ENCODE measurements at places on chromosomes 1 and 21. TPM values are rescaled to one million over a fixed set of nuclear protein-coding genes. Genes with fewer than 3 reads are reported as not detected.
A peak's percentile ranks its signal among the peaks of the same experiment; 100 is the strongest.

The TLCD4 gene
- total RNA-seq = 4.4 TPM

The C1orf185 gene
- total RNA-seq = not detected

The CSRP1 gene
- total RNA-seq = 729 TPM

The USP25 gene
- total RNA-seq = 39.0 TPM

The SLC5A3 gene
- total RNA-seq = 17.9 TPM

The MPL gene
- not detected for total RNA-seq

The RHBG gene
- total RNA-seq = not detected

The TMPRSS15 gene
- not detected for total RNA-seq

The RAD54L gene
- 8.1 TPM for total RNA-seq

The GJA9 gene
- not detected for total RNA-seq

The RCSD1 gene
- 11.5 TPM for total RNA-seq

The DSCAM gene
- not detected for total RNA-seq

The CC2D1B gene
- total RNA-seq = 23.8 TPM

The SRSF10 gene
- total RNA-seq = 72.4 TPM

- DNase-seq = no peak
Measured at GRCh38 chr21:31908106-31909031, 35.5 kb downstream of the HUNK start.

DNA sequence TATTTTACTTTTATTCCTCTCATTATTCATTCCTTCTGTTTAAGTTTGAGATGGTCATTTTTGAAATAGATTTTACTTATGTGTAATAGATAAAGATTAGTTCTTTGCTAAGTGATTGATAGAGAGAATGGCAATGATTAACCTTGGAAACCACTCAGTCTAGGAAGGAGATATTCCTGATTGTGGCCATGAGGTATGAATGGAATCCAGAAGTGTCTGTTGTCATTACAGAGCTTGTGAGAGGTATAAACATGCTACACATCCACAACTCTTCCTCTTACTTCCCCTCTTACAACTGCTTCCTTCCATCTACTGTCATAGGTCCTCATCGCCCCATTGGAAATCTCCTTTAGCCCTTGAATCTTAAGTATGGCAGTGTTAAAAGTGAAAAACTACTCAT is 988.8 kb upstream of the B3GALT2 start:
- no peak for DNase-seq

DNA sequence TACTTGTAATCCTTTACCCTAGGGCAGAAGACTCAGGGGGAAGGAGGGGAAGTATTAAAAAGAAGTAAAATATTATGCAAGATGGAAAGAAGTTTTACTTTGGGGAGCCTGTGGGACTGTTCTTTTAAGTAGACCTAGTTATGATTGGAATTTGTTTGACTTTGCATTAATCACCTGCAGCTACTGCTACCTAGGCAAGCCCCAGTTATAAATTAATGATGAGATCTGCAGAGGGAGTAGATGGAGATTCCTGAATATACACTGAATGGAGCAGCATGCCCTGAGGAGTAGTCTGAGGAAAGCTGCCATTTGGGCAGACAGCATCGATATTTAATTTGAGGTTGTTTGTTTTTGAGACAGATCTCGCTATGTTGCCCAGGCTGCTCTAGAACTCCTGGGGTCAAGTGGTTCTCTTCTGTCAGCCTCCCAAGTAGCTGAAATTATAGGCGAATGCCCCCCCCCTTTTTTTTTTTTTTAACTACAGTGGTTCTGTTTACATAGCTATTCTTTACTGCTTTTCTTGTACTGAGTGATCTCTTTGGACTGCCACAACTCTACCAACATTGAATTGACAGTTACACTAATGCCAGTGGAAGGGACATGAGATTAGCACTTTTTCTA is 81.4 kb upstream of the SERTAD4 start:
- no peak for DNase-seq

DNA sequence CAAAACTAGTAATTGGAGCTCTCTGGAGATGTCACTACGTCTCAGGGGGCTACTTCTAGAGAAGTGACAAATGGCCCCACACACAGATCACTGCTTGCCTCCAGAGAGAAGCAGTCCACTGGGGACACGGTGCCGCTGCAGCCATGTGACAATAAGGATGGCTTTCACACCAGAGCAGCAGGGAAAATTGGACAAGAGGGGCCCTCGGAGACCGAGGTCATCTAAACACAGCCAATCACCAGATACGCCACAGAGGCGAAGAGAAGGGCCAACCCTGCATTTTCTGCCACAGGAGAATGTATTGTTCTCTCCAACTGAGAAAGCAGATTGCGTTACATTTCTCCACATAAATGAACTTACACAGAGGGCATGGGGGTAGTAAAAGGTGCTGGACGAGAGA is 51.2 kb upstream of the TIAM1 start:
- DNase-seq = no peak

- no peak for DNase-seq
Measured at GRCh38 chr1:35553851-35554250, 3.4 kb downstream of the KIAA0319L start.

DNA sequence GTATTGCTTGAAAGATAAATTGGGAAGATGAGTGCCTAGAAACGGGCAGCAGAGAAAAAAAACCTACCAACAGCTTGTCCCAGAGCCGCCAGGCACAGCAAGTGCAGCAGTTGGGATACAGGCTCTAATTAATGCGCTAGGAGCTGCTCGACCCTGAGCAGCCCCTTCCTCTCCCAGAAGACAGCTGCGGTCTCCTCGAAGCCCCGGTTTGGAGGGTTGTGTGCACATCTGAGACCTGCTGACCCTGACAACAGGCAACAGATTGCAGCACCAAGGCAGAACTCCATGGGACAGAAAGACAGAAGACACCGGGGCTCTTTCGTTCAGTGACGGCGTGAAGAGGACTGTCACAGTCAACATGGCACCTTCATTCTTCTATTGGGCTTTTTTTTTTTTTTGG is 101.4 kb downstream of the TSEN15 start:
- no peak for DNase-seq

DNA sequence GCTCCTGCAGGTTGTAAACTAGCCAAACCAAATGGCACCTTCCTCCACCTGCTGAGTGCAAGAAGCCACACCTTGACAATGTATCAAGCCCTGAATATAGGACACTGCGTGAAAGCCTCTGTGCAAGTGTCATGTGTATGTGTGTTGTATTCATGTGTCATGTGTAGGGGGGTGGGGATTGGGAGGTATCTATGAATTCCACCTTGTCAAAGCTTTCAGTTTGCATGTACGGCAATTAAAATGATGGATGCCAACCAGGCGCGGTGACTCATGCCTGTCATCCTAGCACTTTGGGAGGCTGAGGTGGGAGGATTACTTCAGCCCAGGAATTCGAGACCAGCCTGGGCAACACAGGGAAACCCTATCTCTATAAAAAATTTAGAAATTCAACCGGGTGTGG is 19.8 kb downstream of the CD34 start:
- DNase-seq = peak; percentile 82

DNA sequence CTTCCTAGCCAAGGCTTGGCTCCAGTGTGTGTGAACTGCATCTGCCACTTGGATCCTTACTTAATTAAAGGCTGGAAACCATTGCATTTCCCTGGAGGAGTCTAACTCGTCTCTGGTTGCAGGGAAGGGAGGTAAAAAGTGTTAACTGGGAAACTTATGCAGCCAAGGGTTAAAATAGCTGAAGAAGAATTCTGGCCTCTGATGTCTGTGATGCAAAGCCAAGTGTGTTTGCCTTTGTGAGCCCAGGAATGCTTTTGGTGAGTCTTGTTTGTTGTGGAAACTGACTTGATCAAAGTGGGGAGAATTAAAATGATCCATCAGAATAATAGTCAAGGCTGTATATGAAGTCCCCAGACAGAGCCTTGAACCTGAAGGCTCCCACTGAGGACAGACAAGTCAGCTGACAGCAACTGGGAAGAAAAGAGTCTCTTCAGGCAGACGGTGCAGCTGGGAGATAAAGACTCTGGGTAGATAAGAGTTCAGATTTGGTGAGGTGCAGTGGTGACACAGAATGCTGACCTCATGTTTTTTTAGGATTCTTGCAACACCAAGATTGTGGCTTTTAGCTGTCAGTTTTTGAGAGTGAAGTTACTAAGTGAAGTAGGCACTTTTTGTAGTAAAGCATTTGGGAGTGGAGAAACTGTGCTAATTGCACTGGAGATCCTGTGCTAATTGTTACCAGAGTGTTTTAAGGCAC is 59.5 kb upstream of the WLS start:
- no peak for DNase-seq

GRCh38 chr1:150160964-150161621 is 11.4 kb downstream of the PLEKHO1 start:
- no peak for DNase-seq

DNA sequence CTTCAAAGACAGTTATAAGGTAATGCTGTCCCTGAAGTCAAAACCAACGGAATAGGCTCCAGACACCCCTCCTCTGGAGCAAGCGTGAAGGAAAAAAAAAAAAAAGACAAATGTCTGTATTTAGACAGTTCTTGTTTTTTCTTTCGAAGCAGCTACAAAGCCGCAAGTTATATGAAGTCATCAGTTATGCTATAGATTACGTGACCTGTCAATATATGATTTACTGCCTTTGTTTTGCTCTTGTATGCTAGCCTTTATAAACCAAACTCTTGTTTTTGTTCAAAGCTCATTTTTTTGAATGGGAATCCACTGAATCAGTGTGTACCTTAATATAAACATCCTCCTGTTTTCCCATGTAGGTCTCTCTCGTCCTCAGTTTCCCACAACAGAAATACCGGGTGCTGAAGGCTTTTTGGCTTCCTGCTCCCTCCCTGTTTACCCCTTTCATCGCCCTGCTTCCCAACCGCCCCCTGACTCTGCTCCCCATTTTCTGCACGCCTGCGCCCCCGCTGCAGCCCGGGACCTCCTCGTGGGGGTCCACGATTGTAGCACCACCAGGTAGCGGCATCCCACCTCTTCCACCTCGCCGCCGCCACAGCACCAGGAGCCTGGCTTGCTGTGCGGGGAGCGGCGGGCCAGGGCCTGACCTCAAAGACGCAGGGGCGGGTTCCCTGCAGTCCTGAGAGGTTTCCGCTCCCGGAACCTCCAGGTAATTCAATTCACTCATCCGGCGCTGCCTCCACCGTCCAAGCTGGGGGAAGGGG is 5.2 kb upstream of the ZNF678 start:
- no peak for DNase-seq

DNA sequence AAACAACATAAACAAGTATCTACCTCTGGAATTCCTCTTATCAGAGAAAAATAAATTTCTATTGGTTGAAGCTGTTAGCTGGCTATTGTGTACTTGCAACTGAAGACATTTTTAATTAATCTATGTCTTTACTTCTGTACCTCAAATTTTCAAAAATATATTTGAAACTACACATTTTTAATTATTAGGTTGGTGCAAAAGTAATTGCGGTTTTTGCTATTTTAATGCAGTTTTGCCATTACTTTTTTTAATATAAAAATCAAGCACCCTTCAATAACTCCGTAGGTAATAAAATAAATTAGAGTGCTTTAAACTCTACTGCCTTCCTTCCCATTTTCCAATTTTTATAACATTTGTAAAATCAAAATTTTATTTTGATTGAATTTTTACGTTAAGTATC is 262.1 kb upstream of the DUSP10 start:
- no peak for DNase-seq

GRCh38 chr1:78676347-78676982 is 26.8 kb downstream of the IFI44 start:
- no peak for DNase-seq

- DNase-seq = no peak
Measured at GRCh38 chr1:2943686-2944260, 77.5 kb upstream of the ACTRT2 start.

GRCh38 chr1:11693917-11694316 is 2.4 kb downstream of the DRAXIN start:
- DNase-seq = no peak

DNA sequence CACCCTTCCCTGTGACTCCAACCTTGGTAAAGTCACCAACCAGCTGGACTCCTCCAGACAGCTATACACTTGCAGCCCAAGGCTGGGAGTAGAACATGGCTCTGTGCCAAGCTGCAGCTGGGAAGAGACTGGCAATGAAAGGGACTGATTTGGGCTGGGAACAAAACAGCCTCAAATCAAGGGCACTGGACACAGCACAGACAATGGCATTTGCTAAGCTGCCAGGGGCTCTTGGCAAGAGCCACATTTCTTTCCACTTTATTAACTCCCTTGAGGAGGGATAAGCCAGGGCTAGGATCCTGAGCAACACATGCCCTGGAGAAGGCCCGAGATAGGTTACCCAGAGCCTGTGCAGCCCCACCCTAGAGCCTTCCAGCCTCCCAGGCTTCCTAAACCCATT is 12.0 kb downstream of the SYT11 start:
- DNase-seq = no peak

- DNase-seq = no peak
Measured at GRCh38 chr1:150065184-150065871, 2.2 kb upstream of the VPS45 start.

GRCh38 chr1:160863774-160864131 is 1.1 kb upstream of the CD244 start:
- DNase-seq = peak; percentile 70

GRCh38 chr1:30054126-30054525 is 669.3 kb downstream of the MATN1 start:
- DNase-seq = no peak

DNA sequence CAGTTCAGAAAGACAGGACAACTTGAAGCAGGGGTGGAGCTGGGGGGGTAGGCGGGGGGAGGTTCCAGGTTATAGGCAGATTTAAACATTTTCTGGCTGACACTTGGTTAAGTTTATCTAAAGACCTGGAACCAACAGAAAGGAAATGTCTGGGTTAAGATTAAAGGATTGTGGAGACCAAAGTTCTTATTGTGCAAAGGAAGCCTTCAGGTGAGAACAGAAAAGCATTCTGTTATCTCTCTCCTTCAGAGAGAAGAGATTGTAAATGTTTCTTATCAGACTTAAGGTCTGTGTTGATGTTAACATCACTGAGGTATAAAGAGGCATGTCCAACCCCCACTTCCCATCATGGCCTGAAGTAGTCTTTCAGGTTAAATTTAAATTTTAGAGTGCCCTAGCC is 3.7 kb upstream of the ACADM start:
- no peak for DNase-seq

DNA sequence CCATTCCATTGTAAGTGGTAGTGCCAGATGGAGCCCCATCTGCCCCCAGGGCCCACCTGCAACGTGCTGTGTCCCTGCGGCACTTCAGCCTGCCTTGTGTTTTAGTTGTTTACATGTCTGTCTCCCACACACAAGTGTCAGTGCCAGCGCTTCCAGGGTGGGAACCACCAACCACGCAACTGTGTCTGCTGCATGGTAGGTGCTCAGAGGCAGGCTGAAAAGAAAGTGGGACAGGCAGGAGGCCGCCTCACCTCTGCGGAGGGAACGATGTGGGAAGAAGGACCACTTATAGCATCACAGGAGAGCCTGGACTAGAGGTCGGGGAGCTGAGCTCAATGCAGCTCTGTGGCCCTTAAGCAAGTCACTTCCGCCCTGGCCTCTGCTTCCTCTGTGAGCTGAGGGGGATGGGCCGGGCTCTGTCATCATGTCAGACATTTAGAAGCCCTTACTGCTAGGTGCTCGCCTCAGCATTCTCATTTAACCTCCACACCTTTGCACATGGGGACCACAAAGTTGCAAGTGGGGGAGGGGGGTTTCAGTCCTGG is 17.9 kb downstream of the SLC9A1 start:
- no peak for DNase-seq

GRCh38 chr1:54421101-54421504 is 14.9 kb upstream of the SSBP3 start:
- no peak for DNase-seq

Data from vagina (tissue), 2 donors.